T-helper 17 cell (primary cell): ENCODE measurements at places on chromosomes 11 and 22.

GRCh38 chr22:37500745-37501609 lies 14.8 kb upstream of the MFNG start:
- H3K36me3 ChIP-seq = no peaks in the 10 kb centered on the region
- H3K27ac ChIP-seq = no peak overlapping the region
- peaks cover 5% of the 10 kb centered on the region for H3K27me3 ChIP-seq
- H3K4me1 ChIP-seq = peaks cover 19% of the 10 kb centered on the region

- no peaks in the 10 kb centered on the region for H3K4me1 ChIP-seq
- H3K27me3 ChIP-seq = no peaks in the 10 kb centered on the region
- DNase-seq = no peak
- H3K4me3 ChIP-seq = no peak overlapping the region
Measured at GRCh38 chr11:24932110-24933000, 435.5 kb downstream of the LUZP2 start.

GRCh38 chr11:45922425-45923082 lies at the start of gene LARGE2:
LARGE2 (plus strand) TSS chr11:45922656; CDS start chr11:45922883, 227 bp downstream.
- peak within 1 kb of the TSS; percentile 66 for H3K27ac ChIP-seq
- H3K4me3 ChIP-seq = peak within 1 kb of the TSS; percentile 89
- no peaks in the 10 kb centered on the region for H3K27me3 ChIP-seq
- H3K36me3 ChIP-seq = no peaks in the 10 kb centered on the region
- H3K4me1 ChIP-seq = peaks cover 36% of the 10 kb centered on the region
- DNase-seq = no peak

GRCh38 chr11:2264366-2265053 lies 5.9 kb downstream of the ASCL2 start:
- H3K4me3 ChIP-seq = no peak overlapping the region
- no peaks in the 10 kb centered on the region for H3K36me3 ChIP-seq
- no peak overlapping the region for H3K27ac ChIP-seq
- peaks cover 18% of the 10 kb centered on the region for H3K4me1 ChIP-seq
- no peak for DNase-seq

DNA sequence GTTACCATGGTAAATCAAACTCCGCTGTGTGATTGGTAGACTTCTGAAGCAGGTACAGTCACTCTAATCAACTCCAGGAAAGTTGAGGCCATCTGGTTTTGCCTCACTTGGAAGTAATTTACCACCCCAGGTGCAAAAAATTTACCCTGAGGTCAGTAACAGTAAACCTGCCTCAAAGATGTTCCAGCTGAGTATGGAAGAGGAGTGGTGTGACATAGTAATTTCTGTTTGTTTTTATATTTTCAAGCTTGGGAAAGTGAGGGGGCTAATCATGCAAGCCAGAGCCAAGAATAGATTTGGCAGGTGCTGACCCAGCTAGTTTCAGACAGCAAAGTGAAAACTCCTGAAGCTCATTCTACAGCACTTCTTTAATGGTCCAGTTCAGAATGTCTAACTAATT lies 691.6 kb downstream of the NTM start:
- H3K27ac ChIP-seq = no peak overlapping the region
- no peak overlapping the region for H3K4me3 ChIP-seq
- H3K4me1 ChIP-seq = no peaks in the 10 kb centered on the region
- DNase-seq = no peak

DNA sequence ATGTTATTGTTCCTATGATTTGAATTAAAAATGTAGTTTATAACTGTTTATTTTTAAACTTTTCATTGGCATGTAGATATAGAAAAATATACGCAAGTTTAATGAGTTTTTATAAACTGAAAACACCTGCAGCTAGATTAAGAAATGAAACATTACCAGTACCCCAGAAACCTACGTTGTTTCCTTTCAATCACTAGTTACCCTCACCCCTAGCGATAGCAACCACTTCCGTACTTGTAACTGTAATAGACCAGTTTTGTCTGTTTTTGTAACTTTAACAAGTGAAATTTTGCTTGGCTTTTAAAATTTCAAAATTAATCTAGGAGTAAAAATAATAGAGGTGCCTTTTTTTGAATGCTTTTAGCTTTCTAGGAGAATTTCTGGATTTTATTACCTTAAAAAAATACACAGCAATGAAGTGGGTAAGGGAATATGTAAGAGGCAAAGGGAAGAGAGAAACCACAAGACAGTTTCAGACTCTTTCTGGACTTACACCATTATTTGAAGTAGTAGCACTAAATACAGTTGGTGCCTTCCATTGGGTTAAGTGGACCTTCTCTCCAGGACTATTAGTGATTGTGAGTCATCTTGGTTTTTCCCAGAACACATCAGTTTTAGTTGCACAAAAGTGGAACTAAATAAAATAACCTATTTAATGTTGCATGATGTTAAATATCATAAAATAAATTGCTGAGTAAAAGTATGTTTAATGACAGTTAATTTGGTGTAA lies 18.7 kb upstream of the NAT10 start:
- H3K36me3 ChIP-seq = peaks cover 17% of the 10 kb centered on the region
- H3K27ac ChIP-seq = peak overlapping the region; percentile 87
- H3K27me3 ChIP-seq = no peaks in the 10 kb centered on the region
- H3K4me1 ChIP-seq = peaks cover 20% of the 10 kb centered on the region
- no peak overlapping the region for H3K4me3 ChIP-seq

- H3K4me1 ChIP-seq = peaks cover 15% of the 10 kb centered on the region
- H3K36me3 ChIP-seq = no peaks in the 10 kb centered on the region
- H3K4me3 ChIP-seq = no peak overlapping the region
- H3K27me3 ChIP-seq = no peaks in the 10 kb centered on the region
Measured at GRCh38 chr11:64996327-64996709, 453 bp downstream of the BATF2 start.

GRCh38 chr11:118870396-118871343 lies 13.0 kb upstream of the CXCR5 start:
- no peak for DNase-seq
- H3K36me3 ChIP-seq = no peaks in the 10 kb centered on the region
- H3K4me3 ChIP-seq = peak overlapping the region; percentile 83
- peak overlapping the region; percentile 98 for H3K27ac ChIP-seq
- H3K4me1 ChIP-seq = peaks cover 43% of the 10 kb centered on the region

GRCh38 chr11:67406969-67407687 lies 3.2 kb downstream of the TBC1D10C start:
- no peak for DNase-seq
- peaks cover 9% of the 10 kb centered on the region for H3K36me3 ChIP-seq
- H3K4me3 ChIP-seq = peak overlapping the region; percentile 99

DNA sequence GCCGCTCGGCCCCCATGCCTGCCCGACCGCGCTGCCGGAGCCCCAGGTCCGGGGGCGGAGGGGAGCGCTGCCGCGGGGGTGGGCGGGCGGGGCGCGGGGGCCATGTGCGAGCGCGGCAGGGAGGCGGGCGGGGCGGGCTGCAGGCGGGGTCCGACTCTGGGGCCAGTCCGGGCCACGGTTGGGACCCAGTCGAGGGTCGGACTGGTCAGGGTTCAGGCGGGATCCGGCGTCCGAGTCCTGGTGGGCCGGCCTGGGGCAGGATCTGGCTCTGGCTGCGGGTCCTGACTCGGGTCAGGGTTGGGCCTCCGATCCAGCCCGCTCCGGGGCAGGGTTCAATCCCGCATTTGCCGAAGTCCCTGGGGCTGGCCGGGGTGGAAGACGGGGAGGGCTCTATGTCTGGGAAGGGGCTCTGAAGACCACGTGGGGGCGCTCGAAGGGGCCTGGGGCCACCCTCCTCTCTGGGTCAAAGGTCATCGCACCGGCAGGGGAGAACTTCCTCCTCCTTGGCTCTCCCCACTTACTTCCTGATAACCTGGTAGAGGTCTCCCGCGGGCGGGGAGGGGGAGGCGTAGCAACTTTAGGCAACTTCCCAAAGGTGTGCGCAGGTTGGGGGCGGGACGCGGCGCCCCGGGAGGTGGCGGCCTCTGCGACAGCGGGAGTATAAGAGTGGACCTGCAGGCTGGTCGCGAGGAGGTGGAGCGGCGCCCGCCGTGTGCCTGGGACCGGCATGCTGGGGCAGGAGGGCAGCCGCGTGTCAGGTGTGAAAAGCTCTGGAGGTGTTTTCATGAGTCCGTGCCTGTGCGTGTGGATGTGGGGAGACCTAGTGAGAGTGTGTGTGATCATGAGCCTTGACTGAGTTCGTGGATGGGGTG lies 603 bp downstream of the ESRRA start:
- H3K36me3 ChIP-seq = no peaks in the 10 kb centered on the region
- peaks cover under 1% of the 10 kb centered on the region for H3K27me3 ChIP-seq
- H3K4me3 ChIP-seq = peak overlapping the region; percentile 97
- DNase-seq = peak; percentile 67
- peak overlapping the region; percentile 90 for H3K27ac ChIP-seq

DNA sequence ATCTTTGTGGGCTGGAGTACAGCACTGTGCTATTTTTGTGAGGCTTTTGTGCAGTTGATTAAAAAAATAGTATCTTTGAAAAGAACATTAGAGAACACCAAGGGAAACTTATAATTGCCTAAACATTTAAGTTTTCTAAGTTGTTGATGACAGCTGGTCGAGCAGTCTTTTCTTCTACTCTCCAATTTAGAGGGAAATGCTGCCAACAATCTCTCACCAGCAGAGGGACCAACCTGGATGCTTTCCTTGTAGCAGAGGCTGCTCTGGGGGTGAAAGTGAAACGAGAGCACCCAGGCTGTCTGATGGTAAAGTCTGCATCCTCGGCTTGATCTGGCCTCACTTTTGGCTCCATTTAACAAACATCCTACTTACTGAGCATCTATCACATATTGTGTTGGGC lies 1286.5 kb upstream of the TENM4 start:
- H3K27ac ChIP-seq = no peak overlapping the region
- H3K4me3 ChIP-seq = no peak overlapping the region
- no peaks in the 10 kb centered on the region for H3K4me1 ChIP-seq

- peak overlapping the region; percentile 97 for H3K4me3 ChIP-seq
- peak overlapping the region; percentile 99 for H3K27ac ChIP-seq
- no peak for DNase-seq
- no peaks in the 10 kb centered on the region for H3K27me3 ChIP-seq
- H3K36me3 ChIP-seq = no peaks in the 10 kb centered on the region
Measured at GRCh38 chr11:61362542-61362875, 335 bp downstream of the TMEM138 start.
